ENCODE measurements at places on chromosomes 1 and 21.

GRCh38 chr1:71577451-71578131 lies 496.8 kb upstream of the ZRANB2 start:
- peak; percentile 20 for DNase-seq

DNA sequence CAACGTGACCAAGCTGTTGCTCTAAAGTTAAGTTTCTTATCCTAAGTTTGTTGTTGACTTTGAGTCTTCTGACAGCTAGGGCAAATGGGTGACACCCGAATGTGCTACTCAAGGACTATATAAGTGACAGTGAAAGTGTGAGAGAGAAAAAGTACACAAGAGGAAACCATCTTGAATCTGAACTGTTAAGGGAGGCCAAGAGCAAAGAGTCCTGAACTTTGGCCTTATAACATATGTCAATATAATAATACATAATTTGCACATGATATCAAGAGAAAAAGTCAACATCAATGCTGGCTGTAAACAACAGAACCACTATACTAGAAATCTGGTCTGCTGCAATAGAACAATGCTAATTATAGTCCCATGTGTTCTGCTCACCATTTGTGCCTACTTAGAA lies 29.5 kb downstream of the SYNJ1 start:
- no peak for DNase-seq

GRCh38 chr1:27883536-27883935 lies 11.2 kb downstream of the THEMIS2 start:
- no peak for DNase-seq

GRCh38 chr1:93801471-93801870 lies 77.5 kb downstream of the DNTTIP2 start:
- DNase-seq = peak; percentile 40

DNA sequence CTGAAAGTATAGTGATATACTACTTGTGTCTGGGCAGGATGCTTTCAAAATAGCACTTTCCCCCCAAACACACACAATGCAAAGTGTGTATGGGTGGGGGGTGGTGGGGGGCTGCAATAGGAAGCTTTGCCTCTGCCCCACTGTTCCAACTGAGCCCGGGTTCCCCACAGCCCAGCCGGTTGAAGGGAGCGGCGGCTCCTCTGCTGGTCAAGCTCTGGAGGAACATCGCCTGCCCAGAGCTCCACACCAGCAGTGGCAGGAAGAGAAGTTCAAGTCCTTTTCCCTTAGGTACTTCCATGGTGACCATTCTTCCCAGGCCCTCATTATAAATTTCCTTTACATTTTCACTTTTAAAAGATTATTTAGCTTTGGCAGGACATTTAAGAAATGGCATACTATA lies 74.9 kb downstream of the CAPZB start:
- DNase-seq = no peak

- no peak for DNase-seq
Measured at GRCh38 chr1:175003521-175003920, 3.8 kb downstream of the CACYBP start.

- DNase-seq = no peak
Measured at GRCh38 chr21:15264084-15264665, 199.4 kb upstream of the NRIP1 start.

- no peak for DNase-seq
Measured at GRCh38 chr1:117363571-117364048, 3.6 kb upstream of the MAN1A2 start.

GRCh38 chr1:214540324-214540723 lies 11.1 kb downstream of the PTPN14 start:
- DNase-seq = no peak

DNA sequence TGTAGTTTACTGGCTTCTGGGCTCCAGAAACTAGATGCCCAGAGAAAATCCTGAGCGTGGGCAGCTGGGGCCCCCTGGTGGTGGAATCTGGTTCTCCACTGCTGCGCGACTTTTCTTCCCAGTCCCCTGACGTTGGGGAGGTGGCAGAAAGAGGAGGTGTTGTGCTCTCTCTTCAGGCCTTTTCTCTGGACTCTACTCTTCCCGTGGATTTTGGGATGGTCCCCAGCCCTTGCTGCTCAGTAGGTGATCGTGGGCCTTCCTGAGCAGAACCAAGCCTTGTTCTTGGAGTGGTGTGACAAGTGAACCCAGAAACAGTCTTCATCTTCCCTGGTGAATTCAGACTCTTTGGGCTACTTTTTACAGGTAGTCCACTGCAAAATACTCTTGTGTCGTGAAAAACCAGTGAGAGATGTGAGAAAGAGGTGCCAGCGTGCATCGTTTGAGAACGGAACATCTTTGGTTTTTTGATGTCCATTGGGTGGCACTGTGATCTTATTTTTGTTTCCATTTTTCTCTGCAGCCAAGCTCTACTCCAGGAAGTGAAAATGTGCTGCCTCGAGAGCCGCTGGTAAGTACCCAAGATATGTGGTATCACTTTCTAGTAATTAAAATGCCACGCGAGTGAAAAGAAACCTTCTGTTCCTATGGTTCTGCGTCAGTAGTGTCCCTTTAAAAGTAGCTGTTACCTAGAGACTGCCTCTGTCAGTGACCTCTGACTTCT lies 20.2 kb downstream of the PEX14 start:
- DNase-seq = peak; percentile 75

DNA sequence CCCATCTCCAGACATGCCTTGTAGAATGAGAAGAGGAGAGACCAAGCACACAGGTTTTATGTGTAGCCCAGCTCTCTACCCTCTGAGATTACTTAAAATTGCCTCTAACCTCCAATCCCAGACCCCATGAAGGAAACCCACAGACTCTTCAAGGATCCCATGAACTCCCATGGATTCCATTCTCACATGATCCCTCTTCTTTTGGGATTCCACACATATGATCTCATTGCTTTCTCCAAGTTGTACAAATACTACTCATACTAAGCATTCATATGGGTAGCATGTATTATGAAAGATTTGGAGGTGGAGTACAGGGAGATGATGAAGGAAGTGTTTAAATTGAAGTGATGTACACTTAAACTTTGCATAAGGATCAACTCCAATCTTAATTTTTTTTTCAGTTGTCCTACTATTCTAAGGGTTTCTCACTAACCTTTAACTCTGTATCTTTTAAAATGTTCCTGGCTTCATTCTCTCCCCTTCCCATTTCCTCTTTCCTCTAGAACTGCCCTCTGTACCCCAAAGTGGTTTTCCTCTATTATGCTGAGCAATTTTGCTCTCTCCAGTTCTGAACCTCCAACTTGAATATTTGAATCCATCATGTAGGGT lies 41.6 kb downstream of the MFSD2A start:
- DNase-seq = no peak

DNA sequence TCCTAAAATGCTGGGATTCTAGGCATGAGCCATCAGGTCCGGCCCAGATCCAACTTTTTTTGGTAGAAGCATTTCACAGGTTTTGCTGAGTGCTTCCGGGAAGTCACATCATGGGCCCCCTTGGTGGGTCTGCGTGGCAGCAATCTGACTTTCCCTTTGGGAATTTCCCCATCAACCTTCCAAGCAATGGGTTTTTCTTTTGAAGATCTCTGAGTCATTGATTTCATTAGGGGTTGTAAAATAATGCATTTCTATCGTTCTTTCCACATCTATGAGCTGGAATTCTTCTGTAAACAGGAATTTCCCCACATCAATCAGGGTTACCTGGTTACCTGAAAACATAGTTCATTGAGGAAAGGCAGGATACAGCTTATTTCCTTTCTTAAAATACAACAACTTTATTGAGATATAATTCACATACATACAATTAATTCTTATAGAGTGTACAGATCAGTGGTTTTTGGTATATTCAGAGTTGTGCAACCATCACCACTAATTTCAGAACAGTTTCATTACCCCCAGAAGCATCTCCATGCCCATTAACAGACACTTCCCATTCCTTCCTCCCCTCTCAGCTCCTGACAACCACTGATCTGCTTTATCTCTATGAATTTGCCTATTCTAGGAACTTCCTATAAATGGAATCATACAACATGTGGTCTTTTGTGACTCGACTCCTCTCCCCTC lies 9.9 kb upstream of the ZBTB17 start:
- DNase-seq = no peak

DNA sequence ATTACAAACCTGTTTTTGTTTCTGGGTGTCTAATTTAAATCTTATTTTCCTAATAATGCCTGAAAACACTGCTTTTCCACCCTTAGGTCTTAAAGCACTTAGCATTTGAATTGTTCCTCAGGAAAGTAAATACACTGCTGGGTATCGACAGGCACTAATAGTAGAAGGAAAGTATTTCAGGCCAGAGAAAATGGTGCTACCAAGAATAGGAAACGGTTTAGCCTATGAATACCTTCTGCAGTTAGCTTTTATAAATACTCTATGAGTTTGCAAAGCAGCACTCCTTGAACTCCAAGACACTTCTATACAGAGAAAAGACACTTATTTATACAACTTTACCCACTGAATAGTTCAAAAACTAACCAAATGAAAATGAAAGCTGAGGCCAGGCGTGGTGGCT lies 6.8 kb downstream of the FUBP1 start:
- DNase-seq = no peak

DNA sequence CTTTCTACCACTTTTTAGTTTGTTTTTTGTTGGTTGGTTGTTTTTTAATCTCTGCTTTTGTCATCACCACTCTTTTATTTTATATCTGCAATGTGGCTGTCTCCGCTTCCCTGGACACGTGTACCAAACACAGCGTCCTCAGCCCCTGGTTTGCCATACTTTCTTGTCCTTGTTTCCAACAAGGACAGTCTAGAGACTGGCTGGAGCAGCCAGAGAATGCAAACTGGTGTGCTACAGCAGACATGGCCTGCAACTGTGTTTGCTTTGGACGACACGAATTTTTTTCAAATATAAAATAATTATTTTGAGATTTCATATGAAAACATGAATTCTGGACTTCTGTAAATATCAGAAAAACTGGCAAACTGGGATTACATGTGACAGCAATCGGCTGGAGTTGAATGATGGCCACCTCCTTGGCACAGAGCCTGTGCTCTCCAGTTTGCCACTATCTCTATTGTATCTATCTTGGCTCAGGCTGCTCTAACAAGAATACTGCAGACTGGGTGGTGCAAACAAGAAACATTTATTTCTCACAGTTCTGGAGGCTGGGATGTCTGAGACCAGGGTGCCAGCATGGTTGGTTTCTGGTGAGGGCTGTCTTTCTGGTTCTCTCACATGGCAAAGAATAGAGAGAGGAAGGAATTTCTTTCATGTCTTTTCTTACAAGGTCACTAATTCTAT lies 34.6 kb upstream of the POU2F1 start:
- no peak for DNase-seq

- no peak for DNase-seq
Measured at GRCh38 chr1:216054600-216054999, 368.6 kb downstream of the USH2A start.

DNA sequence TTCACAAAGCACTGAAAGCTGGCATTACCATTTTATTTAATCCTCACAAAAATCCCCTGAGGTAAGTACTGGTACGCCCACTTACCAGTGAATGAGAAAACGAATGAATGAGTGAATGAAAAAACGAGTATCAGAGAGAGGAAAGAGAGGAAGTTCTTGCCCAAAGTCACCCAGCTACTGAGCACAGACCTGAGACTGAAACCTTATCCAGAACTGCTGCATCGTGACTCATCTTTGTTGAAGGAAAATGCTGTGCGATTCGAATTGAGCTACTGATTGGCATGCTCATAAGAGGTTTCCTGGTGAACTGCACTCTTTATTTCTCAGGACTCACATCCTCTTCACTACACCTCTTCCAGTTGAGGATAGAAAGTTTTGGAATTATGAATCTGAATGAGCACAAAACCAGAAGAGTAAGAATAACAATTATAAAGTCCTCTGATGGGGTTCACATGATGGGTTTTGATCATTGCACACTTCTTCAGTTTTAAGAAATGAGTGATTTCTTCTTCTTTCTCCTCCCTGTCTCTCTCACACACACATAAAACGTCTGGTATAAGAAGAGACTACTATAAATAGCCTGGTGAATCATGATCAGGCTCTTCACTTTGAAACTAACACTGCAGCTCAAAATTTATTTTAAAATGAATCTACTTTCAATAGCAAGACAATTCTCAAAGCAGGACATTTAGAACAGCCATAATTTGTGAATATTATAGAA lies 32.1 kb downstream of the IL12RB2 start:
- peak; percentile 51 for DNase-seq

DNA sequence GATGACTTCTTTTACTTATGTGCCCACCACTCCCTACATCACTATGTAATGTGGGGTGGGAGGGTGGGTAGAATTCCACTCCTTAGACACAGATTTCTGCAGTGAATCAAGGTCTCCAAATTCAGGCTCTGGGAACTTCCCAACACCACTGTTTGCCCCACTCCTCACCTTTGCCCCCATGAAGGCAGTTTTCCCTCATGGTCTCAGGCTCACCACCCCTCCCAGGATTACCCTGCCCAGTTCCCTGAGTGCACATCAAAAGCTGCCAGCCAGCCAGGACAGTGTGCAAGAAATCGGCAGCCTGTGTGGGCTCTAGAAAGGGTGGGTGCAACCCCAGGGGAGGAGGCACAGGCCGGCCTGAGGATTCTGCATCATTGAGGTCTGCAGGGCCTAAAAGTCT lies 14.8 kb downstream of the NENF start:
- no peak for DNase-seq

DNA sequence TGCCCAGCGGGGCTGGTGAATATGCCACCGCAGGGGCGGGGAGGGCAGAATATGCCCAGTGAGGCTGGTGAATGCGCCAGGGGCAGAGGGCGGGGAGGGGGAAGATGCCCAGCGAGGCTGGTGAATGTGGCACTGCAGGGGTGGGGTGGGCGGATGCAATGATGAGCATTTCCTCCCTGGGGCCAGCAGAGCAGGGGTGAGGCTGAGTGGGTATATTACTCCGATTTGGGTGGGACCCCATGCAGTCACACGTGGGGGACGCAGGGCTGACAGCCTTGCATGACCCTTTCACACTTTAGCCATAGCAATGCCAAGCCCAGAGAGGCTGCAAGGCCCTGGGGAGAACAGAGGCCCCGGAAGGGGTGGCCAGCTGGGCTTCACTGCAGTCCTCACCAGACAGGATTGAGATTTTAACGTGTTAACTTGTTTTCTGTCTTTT lies 9.3 kb upstream of the SLX9 start:
- DNase-seq = peak; percentile 12

DNA sequence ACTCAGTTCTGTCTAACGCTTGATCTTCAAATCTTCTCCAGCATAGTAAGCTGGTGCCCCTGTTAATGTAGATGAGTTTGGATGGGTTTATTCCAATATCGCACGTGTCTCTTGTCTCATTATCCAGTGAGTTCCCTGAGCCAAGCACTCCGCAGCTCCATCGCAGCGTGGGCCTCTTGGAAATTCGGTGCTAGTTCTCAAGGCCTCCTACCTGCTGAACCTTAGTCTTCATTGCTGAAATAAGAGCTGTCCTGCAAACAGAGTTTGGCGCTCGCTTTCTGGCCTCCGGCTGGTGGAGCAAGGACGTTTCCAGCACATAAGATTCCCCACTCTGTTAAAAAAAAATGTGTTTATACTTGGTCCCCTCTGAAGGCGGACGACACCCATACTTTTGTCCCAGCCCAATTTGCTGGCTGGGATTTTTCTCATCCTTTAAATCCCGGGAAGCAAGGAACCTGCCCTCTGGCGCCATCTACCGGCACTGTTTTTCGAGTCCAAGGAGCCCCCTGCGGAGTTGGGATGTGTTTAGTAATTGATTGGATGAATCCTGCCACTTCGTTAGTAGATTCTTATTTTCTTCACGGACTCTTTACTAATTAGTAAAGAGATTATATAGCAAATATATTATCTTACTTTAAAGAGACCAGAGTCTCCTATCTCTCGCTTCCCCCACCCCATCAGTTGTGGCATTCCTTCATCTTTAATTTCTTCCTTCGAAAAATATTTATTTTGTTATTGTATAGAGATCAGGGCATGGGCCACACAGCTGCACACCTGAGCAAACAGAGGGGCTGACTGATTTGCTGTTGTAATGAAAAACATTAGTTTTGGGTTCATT lies 14.7 kb downstream of the JUN start:
- DNase-seq = peak; percentile 50

- DNase-seq = no peak
Measured at GRCh38 chr1:68401506-68401905, 48.2 kb downstream of the RPE65 start.
